ENCODE measurements at places on chromosomes 6 and 20.

GRCh38 chr20:11222243-11222642 is 548.4 kb upstream of the JAG1 start:
- no peak for DNase-seq

- DNase-seq, result peak; percentile 42
These were observed 12.2 kb upstream of the KCNK15 start for GRCh38 chr20:44733341-44734069.

DNA sequence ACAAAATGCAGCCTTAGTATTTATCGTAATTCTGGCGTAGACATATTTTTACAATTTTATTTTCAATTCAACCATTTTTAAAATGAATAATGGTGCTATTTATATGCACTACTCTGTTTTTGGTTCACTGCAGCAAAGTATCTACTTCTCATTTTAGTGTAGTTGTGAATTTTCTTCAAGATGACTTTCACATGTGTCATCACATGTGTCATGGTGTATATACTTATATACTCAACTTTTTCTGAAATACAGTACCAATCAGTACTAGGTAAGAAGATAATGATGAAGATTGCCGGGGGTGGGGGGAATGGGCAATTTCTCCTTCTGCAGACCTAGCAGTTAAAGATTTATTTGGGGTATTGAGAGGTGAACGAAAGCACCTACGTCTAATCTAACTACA is 634.5 kb downstream of the PHF3 start:
- DNase-seq, result no peak

DNA sequence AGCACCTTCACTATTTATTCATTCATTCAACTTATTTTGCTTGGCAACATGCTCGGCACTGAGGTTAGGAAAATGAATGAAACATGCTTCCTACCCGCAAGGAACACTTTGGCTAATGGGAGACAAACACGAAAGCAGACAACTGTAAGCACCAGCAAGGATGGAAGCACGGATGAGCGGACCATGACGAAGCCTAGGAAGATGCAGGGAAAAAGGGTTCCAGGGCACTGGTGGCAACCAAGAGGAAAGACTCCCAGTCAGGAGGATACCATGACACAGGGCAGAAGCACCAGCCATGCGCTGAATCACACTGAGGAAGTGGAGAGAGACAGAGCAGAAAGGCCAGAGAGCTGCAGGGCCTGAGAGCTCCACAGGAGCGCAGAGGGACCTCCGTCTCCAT is 9.8 kb downstream of the PDE10A start:
- no peak for DNase-seq

- DNase-seq, result no peak
These were observed 41.1 kb upstream of the OSTM1 start for GRCh38 chr6:108115598-108116058.

DNA sequence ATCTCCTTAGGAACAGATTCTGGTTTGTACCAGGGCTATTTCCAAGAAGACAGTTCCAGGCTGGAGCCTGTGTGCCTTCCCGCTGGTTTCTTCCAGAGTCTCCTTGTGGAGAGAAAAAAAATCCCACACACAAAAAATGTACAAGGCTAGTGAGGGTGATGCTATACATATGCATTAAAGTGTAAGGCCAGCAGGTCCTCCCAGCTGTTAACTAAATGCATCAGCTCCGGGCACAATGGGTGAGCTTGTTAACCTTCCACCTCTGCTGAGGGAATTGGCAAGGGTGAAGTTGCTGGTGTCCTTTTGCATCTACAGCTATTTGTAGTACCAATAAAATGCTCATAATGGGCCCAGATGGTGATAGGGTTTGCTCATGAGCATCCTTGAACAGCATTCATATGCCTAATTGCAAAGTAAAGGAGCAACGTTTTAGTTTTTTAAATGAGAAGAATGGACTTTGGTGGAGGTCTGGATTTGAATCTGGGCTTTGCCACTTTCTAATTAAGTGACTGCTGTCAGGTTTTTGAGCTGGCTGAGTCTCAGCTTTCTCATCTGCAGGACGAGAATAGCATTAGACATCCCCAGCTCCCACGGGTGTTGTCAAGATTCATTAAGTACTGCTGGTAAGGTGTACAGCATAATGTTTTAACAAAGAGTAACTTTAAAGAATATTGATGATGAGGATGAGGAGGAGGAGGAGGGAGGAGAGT is 361.8 kb downstream of the QKI start:
- DNase-seq, result no peak

DNA sequence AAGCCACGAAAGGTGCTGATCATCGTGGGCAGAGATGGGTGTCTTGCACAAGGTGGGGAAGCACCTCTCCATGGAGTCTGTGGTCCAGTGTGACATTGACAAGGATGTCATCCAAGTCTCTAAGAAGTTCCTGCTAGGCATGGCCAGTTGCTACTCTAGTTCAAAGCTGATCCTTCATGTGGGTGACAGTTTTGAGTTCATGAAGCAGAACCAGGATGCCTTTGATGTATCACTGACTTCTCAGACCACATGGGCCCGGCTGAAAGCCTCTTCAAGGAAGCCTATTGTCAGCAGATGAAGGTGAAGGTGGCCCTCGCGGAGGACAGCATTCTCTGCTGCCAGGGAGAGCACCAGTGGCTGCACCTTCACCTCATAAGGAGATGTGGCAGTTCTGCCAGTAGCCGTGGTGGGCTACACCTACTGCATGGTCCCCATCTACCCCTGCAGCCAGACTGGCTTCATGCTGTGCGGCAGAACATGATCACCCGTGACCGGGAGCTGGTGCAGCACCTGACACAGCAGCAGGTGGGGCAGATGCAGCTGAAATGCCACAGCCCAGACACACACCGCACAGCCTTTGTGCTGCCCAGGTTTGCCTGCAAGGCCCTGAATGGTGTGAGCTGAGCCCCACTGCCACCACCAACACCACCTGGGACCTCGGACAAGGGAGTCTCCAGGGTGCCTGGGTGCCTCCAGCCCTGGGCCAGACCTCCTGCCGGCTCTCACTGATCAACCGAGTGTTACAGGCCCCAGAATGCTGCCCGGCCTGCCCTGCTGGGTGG is 75.0 kb upstream of the SULF2 start:
- DNase-seq, result no peak

DNA sequence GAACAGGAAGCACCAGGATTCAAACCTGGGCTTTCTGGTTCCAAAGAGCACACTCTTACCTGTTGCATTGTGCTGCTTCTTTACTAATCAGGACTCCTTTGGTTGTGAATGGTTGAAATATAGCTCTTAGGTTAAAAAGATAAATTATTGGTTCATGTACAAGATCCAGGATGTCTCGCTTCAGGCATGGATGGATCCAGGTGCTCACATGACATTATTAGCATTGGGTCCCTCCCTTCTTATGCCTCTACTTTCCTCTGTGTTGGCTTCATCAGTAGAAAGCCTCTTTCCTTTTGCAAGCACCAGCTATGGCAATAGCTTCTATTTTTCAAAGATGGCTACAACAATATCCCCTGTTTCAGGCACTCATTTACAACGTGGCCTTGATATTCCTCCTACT is 217.7 kb upstream of the SULF2 start:
- no peak for DNase-seq

DNA sequence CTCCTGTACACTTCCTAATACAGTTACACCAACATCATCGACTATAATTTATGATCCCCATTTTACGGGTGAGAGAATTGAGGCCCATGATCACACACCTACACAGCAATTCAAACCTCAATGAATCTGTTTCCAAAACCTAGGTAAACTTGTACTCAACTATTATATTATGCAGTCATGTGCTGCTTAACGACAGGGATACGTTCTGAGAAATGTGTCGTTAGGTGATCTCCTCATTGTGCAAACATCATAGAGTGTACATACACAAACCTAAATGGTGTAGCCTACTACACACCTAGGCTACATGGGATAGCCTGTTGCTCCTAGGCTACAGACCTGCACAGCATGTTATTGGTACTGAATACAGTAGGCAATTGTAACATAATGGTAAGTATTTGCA is 385.6 kb downstream of the ARHGAP18 start:
- no peak for DNase-seq

GRCh38 chr20:47071646-47072185 is 177.1 kb downstream of the EYA2 start:
- DNase-seq, result no peak

GRCh38 chr6:168942646-168943045 is 311.0 kb downstream of the THBS2 start:
- no peak for DNase-seq

DNA sequence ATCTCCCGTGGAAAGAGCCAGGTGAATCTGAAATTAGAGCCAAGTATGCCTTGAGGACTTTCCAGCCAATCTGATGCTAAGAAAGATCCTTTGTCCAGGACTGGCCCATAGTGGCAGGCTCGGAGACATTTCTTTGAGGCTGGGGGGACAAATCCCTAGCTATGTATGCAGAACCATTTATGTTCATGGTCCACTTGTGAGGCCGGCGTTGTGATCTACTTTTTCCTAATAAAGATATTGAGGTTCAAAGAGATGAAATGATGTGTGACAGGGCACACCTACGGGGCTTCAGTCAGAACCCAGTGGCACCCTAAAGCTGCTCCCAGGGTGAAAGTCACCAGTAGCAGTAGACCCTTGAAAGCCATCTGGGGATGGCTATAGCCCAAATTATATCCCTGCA is 120.3 kb upstream of the MAFB start:
- DNase-seq, result no peak

DNA sequence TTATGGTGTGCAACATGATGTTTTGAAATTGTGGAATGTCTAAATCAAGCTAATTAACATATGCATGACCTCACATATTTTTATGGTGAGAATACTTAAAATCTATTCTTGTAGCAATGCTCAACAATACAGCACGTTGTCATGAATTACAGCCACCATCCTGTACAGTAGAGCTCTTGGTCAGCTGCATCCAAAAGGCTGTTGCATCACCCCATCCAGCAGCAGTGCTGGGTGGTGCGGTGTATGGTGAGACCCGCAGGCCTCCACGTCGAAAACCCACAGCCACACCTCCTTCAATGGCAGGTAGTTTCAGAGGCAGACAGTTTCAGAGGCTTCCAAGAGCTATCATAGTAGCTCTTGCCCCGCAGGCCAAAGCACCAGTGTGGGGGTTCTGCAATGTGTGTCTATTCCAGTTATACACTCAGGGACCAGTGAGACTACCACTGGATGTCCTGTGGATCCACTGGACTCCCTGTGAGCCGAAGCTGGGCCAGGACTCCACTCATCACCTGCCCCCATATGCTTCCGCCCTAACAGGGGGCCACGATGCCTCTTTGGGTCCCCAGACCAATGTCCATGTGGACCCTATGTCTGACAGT is 23.4 kb downstream of the PACSIN1 start:
- DNase-seq, result no peak

DNA sequence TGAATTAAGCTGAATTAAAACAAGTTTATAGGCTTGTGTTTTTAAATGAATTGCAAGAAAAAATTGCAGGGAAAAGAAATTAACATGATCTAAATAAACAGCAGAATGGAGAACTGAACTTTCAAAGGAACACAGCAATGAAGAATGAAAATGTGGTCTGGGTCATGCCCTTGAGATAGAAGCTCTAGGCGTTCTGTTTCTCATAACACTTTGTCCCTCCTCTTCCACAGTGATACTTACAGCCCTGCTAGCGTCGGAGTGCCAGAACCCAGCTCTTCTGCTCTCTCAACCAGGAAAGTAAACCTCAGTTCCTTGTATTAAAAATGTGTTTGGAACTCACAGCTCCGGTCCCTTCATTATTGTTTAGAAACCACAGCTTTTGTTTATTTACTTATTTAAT is 11.4 kb downstream of the HMGCLL1 start:
- no peak for DNase-seq

GRCh38 chr20:59482351-59483187 is 121.8 kb upstream of the PHACTR3 start:
- no peak for DNase-seq

- no peak for DNase-seq
These were observed 7.5 kb downstream of the APMAP start for GRCh38 chr20:24984961-24985640.

- no peak for DNase-seq
These were observed 556 bp downstream of the NKX2-4 start for GRCh38 chr20:21396599-21397340.

DNA sequence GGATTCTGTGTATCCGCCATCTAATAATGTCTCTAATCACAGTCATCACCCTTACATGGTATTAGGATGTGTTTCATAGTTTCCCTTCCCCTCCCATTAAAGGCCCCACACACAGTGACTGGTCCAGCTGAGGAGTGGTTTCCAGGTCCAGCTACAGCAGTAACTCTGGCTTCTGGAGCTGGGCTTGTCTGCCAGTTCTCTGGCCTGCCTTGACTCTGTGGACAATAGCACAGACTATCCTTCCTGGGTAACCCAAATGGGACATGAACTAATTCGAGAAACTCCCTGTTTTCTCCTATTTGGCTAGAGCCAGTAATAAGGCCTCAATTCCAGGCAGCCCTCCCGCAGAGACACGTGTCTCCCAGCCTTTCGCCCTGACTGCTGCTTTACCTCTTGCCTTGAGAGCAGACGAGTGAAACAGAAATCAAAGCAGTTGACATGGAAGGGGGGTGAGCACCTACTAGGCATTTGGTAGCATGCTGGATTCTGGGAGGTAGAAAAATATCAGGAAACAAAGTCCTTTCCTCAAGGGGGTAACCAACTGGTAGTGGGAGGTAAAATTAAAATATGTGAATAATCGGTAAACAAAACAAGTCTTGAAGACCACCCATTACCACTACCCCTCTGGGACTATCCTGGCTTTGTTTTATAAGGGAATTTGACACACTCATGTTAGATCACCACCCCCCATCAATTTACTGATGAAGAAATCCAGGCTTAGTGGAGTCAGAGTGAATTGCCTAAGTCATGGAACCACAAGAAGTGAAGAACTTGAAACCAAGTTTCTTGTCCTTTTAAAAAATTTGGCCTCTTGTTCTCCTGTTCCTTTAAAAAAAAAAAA is 1.2 kb downstream of the TRAF3IP2 start:
- DNase-seq, result no peak

DNA sequence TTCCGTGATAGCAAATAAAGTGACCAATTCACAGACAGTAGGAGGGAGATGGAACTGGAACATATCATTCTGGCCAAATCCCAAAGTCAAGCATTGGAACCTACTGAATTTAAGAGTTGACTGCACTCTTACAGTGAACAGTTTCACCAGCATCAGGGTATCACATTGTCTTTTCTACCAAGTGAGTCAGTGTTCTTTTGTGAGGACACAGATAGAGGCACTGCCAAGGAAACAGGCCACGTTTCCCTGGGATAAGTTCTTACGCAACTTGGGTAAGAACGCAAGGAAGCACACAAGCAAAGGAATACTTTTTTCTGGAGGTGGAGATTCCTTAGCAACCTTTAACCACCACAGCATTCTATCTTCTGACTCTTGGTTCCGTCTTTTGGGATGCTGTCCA is 28.6 kb upstream of the ENPP5 start:
- no peak for DNase-seq
